Stimulated activated CD8-positive, alpha-beta memory T cell treated with anti-CD3 and anti-CD28 coated beads, Interleukin-7, amount 100 ng/mL, for 1 hour (primary cell): ENCODE measurements at places on chromosomes 7 and 10.

DNA sequence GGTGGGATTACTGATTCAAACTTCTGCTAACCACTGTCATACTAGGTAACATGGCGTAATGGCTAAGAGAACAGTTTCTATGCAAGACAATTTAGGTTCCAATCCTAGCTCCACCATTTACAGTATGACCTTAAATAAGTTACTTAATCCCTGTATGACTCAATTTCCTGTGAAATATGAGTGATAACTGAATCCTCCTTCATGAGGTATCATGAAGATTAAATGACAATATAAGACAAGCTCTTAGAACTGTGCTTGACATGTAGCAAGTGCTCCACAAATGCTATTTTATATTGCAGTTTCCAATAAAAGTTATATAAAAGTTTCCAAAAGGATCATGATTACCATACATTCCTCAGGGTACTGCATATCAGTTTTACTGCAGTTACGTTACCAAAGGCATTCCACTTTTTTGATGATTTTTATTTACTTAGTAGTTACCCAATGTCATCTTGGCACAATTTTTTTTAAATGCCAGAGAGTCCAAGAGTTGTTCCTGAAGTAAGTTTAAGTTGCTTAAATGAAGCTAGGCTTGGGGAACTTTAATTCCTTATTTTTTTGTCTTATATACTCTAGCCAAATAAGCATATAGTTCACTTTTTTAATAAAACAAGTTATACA is 7.1 kb downstream of the DOCK4 start:
- no peak for DNase-seq

GRCh38 chr10:122417667-122418066 is 36.8 kb upstream of the ARMS2 start:
- DNase-seq = no peak

GRCh38 chr10:70932392-70933196 is 44.2 kb upstream of the PCBD1 start:
- DNase-seq = no peak

DNA sequence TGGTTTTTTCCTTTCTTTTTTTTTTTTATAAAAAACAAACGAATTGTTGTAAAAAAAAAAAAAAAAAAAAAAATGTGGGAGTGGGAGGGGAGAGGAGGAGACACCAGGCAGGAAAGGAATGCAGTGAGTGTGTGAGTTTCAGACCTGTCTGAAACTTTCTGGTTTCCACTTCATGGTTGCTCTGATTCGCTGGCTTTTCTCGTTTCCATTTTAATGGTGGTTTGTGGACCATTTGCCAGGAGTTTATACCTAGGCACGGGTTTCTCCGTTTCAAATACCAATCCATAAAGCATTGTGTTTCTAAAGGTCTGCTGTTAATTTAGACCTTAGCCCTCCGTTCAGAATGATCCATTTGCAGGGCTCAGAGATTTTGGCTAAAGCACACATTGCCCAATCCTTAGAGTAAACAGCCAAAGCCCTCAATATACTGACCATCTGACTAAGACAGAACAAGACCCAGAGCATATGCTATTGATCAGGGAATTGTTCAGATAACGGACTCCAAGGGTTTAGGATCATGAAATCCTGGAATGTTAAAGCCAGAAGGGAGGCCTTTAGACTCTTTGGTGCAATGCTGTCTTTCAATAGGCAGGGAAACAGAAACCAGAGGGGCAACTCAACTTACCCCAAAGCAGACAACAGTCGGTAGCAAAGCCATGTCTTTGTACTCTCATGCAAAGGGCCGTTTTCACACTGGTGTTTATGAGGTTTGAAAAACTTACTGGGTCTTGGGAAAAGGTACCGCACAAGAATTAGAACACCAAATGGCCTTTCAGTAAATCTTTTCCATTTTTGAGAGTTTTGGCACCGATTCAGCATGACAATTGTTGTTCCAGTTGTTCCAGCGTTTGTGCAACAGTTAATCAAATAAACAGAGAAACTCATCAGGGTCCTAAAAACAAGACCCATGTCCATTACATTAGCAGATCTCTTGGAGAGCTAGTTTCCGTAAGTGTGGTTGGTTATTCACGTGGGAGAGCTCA is 94.3 kb upstream of the AGBL3 start:
- DNase-seq = no peak

DNA sequence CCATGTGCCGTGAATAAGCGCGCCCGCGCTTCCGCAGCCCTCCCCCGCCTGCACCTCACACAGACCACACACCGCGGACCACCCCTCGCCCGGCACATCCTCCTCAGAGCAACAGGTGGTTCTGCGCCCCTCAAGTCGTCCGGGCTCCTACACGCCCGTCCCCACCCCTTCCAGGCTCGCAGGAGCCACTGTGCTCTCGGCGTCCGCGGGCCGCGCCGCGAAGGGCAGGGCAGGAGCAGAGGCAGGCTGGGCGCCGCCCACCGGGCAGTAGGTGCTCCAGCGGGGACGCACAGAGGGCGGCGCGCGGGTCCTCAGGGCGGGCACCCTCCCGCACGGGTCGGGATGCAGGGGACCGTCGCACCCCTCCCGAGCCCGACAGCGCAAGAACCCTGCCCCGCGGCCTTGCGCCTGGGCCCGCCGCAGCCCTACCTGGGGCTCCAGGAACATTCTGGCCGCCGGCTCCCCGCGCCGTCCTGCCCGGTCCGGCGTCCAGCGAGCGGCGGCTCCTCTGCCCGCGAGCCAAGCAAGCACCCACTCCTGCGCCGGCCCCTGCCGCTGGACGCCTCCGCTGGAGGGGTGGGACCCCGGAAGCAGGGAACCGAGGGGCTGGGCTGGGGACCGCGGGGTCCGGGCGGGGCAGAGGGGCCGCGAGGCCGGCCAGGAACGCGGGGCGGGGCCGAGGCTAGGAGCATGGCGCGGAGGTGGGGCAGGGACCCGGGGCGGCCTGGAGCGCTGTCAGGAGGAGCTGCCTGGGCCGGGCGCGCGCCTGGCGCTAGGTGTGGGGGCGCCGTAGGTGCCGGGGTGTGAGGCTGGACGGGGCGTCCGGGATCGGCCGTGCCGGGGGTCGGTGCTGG is 37.4 kb downstream of the RASGEF1A start:
- no peak for DNase-seq

- no peak for DNase-seq
These were observed 2.8 kb downstream of the FXYD4 start for GRCh38 chr10:43374194-43374593.

GRCh38 chr10:62399211-62399610 is 25.0 kb downstream of the ZNF365 start:
- no peak for DNase-seq

- DNase-seq = no peak
These were observed 34.5 kb downstream of the SNX10 start for GRCh38 chr7:26326211-26326610.

DNA sequence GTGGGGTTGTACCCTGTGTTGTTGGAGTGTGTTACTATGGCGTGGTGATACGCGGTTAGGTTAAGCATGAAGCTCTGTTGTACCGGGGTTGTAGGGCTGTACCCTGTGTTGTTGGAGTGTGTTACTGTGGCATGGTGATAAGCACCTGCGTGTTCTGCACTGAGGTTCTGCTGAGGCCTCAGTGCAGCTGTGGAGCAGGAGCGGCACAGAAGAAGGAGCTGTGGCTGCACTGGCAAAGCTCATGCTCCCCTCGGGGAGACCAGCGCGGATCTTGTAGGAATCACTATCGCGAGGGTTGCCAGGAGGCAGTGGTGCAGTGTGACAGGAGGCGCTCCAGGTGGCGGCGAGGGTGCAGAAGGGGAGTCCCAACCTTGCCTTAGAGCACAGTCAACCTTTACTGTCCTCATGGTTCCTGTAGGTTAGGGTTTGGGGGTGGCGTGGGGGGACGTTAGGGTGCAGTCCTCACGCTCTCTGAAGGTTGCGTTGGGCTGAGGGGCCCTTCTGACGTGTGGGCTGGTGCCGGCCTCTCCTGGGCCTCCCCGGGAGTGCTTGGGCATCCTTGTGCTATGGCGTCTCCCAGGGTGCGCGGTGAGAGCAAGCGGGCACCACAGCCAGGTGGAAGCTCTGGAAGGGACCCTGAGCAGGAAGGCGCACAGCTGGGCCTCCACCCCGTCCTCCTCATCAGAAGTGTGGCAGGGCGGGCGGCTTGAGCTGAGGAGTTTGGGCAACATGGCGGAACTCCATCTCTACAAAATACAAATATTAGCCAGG is 11.0 kb downstream of the DYNC2I1 start:
- no peak for DNase-seq

- DNase-seq = no peak
These were observed 915.6 kb downstream of the KCNMA1 start for GRCh38 chr10:76721891-76722505.

DNA sequence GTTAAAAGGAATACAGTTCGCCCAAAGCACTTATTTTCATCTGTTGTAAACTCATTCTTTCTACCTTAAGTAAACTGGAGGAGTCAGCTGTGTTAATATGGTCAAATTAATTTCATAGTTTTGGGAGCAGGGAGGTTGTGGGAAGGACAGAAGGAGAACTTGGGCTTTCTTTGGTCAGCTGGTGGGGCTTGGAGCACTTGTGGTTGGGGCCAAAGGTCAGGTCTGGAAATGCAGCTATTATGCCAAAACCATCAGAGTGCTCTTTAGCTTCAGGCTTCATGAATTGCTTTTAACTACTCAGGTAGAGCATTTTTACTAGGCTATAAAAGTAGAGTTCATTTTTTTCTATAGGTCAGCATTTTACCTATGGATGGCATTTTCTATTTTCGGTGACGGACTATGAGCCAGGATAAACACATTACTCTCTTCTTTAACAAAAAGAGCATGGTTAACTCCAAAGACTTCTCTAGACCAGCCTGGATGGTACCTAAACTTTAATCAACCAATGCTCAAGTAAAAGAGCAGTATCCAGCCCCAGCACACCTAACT is 30.0 kb downstream of the STEAP4 start:
- DNase-seq = no peak

DNA sequence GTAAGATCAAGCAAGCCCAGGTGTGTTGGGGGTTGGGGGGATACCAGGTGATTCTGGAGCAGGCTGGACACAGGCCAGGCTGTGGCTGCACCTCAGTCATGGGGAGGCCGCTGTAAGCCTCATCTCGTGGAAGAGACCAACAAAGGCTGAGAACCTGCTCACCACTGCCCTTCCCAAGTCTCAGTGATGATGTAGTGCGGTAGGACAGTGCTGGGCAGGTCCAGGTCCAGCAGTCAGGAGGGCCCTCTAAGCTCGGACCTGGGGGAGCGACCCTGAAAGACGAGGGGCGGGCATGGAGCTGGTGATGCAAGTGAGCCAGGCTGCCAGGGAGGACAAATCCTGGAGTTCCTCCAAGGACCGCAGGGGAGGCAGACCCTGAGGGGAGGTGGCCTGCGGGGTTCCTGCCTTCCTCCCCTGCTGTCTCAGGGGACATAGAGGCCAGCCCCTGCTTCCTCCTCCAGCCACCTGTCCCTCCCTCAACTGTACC is 3.3 kb upstream of the PWWP2B start:
- DNase-seq = no peak

DNA sequence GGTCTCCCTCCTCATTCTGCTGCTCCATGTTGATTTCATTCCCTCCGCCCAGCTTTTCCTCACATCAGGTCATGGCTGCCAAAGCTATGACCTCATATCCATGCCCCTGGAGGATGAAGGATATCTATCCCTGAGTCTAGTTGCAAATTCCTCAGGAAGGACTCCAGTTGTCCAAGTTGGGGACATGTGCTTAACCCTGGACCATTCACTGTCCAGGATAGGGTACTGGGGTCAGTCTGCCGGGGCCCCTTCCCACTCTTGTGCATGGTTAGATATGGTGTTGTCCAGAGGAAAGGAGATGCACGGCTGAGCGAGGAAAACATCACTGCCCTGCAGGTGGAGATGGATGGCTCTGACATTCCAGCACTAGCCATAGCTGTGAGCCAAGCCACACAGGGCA is 51.9 kb upstream of the COMTD1 start:
- no peak for DNase-seq

DNA sequence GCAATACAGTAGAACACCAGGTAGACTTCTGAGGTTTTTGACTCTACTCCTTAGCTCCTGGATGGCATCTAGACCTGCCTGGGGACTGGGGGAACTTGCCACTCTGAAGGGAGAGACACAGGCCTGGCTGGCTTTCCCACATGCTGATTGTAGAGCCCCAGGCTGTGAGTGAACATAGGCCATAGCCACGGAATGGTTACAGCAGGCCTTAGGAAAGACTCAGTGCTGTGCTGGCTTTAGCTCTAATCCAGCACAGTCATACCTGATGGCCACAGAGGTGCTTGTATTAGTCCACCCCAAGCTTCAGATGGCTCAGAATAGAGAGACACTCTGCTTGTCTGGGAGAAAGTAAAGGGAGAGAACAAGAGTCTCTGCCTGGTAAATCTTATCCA is 35.0 kb upstream of the ARHGAP12 start:
- DNase-seq = no peak

- no peak for DNase-seq
These were observed 144.9 kb upstream of the HDAC9 start for GRCh38 chr7:18350678-18351077.

- DNase-seq = no peak
These were observed 85.9 kb upstream of the PLXDC2 start for GRCh38 chr10:19730167-19730906.

DNA sequence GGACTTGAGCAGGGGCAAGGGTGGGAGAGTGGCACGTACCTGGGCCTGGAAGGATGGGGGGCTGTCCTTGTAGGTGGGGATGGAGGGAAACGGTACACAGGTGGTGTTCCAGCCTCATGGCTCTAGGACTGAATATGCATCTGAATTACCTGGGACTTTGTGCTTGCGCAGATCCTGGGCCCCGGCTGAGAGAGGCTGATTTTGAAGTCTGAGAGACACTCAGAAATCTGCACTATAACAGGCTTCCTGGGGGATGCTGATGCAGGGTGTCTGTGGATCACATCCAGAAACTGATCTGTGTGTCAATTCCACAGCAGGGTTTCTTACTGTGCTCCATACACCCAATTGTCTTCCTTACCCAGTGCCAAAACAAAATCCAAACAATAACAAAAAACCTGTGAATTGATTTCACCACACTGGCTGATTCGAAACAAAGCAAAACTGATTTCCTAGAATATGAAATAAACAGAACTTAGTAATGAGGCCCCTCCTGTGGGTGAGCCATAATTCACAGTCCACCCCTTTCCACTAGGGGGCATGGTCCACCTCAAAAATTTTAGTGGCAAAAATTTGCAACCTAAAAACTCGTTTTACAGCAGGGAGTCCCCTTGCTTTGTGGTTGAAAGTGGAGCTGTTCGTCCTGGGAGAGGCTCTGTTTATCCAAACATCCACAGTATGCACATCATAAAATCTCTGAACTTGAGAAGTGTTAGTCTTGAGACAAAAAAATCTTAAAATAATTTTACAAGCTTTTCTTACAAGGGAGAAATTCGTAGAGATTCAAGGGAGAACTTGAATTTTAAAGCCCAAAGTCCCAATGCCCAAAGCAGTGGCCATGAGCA is 32.0 kb upstream of the PLEKHA1 start:
- peak; percentile 26 for DNase-seq

GRCh38 chr7:17020250-17020649 is 138.5 kb upstream of the AGR3 start:
- no peak for DNase-seq
